ENCODE measurements at places on chromosomes 12 and 14. TPM values are rescaled to one million over a fixed set of nuclear protein-coding genes. Genes with fewer than 3 reads are reported as not detected.

The ITGA5 gene
- 43.8 TPM for polyA plus RNA-seq

The LALBA gene
- not detected for polyA plus RNA-seq

The TMCC3 gene
- polyA plus RNA-seq, result 40.1 TPM

The SRSF5 gene
- polyA plus RNA-seq, result 687 TPM

DNA sequence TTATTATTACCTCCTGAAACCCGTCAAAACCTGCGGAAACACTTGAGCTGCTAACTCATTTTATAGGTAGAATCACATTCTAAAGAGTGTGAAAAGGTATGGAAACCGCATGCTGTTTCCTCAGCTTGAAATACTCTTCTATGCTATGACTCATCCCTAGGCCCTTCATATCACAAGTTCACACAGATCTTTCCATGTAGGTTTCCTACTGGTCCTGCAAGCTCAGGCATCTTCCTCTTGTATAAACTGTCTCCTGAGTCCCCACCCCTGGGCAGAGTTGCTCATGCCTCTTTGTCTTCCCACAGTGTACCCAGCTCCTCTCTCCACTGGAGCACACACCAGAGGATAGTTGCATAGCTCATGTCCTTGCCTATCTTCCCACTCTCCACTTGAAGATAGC lies 84.7 kb downstream of the CMAS start:
- DNase-seq, result no peak

- DNase-seq, result no peak
Observed at GRCh38 chr12:89098441-89099112, 253.7 kb downstream of the DUSP6 start.

DNA sequence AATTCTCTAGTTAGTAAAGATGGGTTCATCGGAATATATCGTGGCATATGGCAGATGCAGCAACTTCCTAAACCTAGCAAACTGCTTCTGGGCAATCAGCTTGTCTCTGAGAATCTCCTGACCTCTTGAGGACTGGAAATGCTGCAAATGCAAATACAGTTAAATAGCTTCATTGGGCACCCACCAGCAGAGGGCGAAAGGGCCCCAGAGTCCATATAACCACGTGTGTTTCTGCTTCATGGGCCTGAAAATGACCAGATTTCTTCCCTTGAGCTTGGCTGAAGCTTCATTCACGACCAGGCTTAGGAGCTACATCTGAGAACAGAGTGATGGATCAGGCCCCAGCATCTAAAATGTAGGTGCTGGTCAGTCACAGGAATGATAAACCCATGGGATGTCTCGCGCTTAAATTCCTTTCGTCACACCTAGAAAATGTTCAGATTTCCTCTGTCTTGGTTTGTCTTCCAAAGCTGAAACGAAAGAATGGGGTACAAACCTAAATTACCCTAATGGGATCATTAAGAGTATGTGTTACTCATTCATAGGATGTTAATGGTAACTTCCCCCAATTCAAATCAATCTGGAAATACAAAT lies 1482.5 kb upstream of the TMEM132C start:
- DNase-seq, result no peak

GRCh38 chr12:23830210-23830609 lies 119.3 kb downstream of the SOX5 start:
- DNase-seq, result no peak

- DNase-seq, result no peak
Observed at GRCh38 chr14:87251011-87251410, 742.0 kb downstream of the GALC start.

DNA sequence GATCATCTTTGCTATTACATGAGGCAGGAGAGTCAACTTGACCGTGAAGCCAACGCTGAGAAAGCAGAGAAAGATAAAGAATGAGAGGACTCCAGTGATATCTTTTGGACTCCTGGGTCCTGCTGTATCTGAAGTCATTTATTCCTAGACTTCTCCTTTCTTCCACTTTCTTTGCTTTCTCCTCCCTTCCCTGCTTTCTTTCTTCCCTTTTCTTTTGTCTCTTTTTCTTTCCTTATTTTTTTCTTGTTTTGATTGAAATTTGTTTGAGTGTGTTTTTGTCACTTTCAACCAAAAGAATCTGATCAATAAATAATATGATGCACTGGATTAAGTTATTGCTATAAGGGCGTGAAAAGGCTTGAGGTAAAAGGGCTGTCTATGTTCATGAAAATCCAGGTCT lies 13.4 kb upstream of the GALNT6 start:
- DNase-seq, result no peak

DNA sequence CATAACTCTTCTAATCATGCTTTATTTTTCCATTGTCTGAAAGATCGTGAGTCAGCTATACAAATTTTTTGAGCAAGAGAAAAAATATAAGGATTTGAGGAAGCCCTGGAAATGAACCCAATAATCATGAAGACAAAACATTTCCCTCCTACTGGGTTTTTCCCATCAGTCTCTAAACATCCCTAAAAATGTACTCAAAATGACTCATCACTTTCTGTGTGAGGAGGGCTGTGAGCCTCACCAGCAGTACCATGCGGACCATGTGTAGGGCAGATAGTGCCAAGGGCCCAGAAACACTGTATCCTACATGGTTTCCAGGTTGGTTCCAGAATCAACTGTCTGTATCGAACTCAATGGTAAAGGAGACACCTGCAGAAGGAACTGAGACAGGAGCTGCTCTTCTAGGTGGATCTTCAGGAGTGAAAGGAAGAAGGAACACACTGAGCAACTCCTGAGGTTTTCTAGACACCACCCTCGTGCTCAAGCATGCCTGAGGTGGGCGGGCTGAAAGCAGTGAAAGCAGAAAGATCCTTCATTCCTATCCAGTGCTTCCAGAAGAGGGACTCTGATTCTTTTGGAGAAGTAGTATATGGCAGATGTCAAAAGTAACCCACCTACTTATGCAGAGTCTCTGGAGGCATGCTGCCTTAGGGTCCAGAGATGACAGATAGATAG lies 48.6 kb upstream of the RHOJ start:
- DNase-seq, result no peak

- DNase-seq, result no peak
Observed at GRCh38 chr14:95291859-95292542, 27.7 kb downstream of the CLMN start.

DNA sequence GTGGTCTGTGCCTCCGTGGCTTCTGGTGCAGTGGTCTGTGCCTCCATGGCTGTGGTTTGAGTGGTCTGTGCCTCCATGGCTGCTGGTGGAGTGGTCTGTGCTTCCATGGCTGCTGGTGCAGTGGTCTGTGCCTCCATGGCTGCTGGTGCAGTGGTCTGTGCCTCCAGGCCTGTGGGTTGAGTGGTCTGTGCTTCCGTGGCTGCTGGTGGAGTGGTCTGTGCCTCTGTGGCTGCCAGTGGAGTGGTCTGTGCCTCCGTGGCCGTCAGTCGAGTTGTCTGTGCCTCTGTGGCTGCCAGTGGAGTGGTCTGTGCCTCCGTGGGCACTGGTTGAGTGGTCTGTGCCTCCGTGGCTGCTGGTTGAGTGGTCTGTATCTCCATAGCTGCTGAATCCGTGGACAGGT lies 10.1 kb downstream of the SELPLG start:
- no peak for DNase-seq

DNA sequence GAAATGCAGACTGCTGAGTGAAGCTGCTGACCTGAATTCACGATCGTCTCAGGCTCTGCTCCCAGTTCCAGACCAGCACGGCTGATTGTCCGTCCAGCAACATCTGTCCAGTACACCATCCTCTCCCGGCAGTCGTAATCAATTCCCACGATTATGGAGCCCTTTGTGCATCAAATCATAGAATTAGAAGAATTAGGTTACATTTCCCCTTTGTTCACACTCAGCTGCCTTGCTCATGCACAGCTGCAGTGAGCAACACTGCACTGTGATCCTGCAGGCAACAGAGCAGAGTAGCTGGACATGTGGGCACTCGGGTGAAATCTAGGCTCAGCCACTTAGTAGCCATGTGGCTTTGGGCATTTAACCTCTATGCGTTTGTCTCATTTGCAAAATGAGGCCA lies 22.2 kb downstream of the RTRAF start:
- no peak for DNase-seq

GRCh38 chr12:22101749-22102243 lies 55.8 kb downstream of the CMAS start:
- no peak for DNase-seq
